ENCODE measurements at places on chromosomes 2 and 18. TPM values are rescaled to one million over a fixed set of nuclear protein-coding genes. Genes with fewer than 3 reads are reported as not detected.

GRCh38 chr2:62186156-62186905 lies 9.6 kb upstream of the B3GNT2 start:
- no peak for DNase-seq

DNA sequence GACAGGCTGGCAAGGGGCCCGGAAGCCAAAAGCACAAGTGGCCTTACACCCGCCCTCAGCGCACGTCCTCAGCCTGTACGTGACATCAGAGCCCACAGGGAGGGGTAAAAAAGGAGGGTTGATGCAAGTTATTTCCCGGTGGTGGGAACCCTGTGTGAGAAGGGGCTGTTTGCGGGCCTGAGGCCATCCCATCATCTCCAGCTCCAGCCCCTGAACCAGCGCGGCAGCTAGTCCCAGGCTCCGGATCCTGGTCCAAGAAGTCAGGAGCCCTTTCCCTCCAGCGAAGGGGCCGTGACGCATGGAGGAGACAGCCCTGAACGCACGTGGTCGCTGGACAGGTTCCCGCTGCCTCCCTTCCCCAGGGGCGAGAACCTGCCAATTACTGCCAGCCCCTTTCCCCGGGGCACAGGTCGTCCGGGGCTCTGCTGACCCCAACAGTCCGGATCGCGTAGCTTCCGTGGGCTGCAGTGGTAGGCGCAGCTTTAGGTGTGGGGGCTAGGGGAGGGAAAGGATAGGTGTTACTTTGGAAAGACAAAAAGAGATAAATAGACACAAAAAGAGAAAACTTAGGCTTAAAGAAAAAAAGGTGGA lies 1.3 kb upstream of the LRP2 start:
- peak; percentile 23 for DNase-seq

- no peak for DNase-seq
Observed at GRCh38 chr2:6793913-6794312, 71.8 kb downstream of the CMPK2 start.

GRCh38 chr2:73914667-73915066 lies 12.0 kb upstream of the DGUOK start:
- no peak for DNase-seq

DNA sequence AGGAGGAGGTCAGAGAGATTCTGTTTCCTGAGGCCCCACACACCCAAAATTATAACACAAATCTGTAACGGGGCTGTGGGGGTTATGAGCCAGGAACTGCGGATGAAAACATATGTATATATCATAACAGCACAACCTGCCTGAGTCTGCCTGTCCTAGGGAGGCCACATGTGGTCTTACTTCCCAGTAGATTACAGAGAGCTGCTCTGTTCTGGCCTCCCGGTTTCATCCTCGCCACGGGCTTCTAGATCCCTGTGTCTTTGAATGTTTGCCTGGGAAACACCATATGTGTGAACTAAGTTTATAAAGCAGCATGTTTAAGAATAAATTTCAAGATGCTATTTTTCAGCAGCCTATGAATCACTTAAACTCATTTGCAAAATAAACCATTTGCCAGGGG lies 124.0 kb downstream of the TMEM200C start:
- DNase-seq: no peak

- no peak for DNase-seq
Observed at GRCh38 chr2:55116966-55117365, 66.7 kb upstream of the RTN4 start.

- no peak for DNase-seq
Observed at GRCh38 chr2:150674283-150674682, 186.8 kb upstream of the RND3 start.

GRCh38 chr2:154713675-154714074 lies 15.2 kb downstream of the KCNJ3 start:
- no peak for DNase-seq

GRCh38 chr2:30223413-30223874 lies 7.9 kb upstream of the LBH start:
- DNase-seq: no peak

- no peak for DNase-seq
Observed at GRCh38 chr18:76713432-76713831, 108.9 kb upstream of the ZNF236 start.

Gene EVX2
- total RNA-seq: not detected

Gene MAP2
- total RNA-seq: 1.4 TPM

Gene DSC3
- total RNA-seq: 0.27 TPM

Gene ITGB6
- total RNA-seq: 24.6 TPM

Measured in colonic mucosa (tissue), 4 donors.